ENCODE measurements at places on chromosomes 5 and 9.

DNA sequence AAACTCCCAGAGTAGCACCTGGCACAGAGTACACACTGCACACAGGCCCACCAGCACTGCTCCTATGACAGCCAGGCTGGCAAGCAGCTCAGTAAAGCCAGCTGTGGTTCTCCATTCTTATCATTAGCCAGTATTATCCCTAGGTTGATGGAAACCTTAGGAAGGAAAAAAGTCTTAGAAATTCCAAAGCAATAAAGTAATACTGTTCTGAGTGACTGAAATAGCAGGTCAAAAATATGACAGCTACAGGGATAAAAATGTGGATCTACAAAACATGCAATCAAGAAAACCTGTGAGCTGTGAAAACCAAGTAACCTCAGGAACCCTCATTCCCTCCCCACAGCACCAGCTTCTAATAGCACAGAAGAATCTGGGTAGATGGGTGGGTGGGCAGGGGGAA lies 403.5 kb downstream of the SPOCK1 start:
- no peak for DNase-seq

- no peak for DNase-seq
Observed at GRCh38 chr5:96031811-96032261, 70.2 kb upstream of the ELL2 start.

DNA sequence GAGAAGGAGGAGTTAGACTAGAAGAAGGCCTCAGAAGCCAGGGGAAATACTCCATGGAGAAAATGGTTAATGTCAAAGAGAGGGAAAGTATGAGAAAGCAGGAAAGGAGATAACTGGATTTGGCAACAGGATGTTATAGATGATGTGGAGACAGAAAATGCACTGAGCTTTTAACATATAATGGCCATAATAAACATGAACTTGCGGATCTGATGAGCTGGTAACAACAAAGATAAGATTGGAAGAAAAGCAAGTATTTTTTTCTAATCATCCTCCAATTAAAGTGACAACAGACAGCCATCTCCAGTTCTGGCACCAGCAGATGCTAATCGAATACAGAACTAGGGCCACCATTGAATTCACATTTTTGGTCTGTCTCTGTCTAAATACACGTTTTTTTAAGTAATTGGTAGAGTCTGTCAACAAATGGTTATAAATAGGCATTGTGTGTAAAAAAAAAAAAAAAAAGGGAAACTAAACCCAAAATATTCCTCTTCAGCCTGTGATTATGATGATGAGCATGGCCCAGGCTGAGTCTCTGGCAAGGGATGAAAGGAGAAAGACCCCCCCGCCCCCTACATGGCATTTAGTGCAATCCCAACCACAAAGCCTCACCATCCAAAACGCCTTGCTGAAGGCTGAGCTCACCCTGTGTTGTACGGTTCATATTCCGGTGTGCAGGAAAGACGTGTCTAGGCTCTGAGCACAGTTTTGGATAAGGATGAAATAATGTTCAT lies 149.5 kb upstream of the LHFPL2 start:
- DNase-seq, result no peak

- DNase-seq, result no peak
Observed at GRCh38 chr5:154824070-154824469, 26.3 kb downstream of the FAXDC2 start.

DNA sequence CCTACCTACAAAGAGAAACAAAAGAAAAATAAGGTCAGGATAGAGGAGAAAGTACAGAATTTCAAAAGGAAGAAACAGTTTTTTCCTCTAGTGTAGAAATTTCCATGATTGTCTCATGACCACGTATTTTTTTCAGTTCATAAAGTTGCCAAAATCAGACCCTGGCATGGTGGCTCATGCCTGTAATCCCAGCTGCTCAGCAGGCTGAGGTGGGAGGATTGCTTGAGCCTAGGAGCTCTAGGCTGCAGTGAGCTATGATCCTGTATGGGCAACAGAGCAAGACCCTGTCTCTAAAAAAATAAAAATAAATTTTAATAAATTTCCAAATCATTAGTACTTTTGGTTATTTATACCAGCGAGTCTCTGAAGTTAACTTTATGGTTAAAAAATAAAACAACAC lies 37.8 kb downstream of the CWC27 start:
- DNase-seq, result no peak

DNA sequence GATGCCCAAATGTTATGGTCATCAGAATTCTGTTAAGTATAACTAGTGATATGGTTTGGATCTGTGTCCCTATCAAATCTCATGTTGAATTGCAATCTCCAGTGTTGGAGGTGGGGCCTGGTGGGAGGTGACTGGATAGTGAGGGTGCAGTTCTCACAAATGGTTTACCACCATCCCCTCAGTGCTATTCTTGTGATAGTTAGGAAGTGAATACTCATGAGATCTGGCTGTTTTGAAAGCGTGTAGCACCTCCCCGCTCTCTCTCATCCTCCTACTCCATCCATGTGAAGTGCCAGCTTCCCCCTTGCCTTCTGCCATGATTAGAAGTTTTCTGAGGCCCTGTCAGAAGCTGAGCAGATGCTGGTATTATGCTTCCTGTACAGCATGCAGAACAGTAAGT lies 359.5 kb downstream of the TMEM167A start:
- DNase-seq, result no peak

DNA sequence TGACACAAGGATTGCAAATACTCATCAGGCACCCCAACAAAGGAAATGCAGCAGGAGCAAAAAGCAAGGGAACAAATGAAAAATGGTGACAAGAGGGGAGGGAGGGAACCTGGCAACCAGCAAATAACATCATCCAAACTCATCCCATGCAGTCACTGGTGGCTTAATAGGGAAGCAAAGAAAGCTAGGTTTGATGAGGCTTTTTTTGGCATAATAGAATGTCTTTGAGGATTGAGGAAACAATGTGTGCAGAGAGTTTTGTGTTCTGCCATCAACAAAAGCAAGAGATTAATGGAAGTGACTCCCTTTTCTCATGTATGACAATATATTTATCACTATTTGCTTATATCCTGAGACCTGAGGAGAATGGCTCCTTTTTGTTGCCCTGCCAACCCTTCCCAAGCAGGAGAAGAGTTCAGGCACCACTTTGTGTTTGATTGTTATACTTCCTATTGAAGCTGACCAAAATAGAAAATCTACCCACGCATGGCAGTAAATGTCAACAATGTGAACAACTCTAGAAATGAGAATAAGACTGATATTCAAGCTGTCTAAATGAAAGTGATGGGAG lies 375.7 kb downstream of the CAAP1 start:
- DNase-seq, result no peak

- no peak for DNase-seq
Observed at GRCh38 chr9:113898596-113898995, 22.5 kb downstream of the ZNF618 start.

- DNase-seq, result no peak
Observed at GRCh38 chr9:126582427-126582826, 31.3 kb upstream of the LMX1B start.

GRCh38 chr9:116842658-116843057 lies 155.6 kb downstream of the TRIM32 start:
- peak; percentile 71 for DNase-seq

- no peak for DNase-seq
Observed at GRCh38 chr5:141880961-141881801, 3.0 kb upstream of the PCDH1 start.

- DNase-seq, result no peak
Observed at GRCh38 chr5:45385321-45386058, 310.7 kb downstream of the HCN1 start.

DNA sequence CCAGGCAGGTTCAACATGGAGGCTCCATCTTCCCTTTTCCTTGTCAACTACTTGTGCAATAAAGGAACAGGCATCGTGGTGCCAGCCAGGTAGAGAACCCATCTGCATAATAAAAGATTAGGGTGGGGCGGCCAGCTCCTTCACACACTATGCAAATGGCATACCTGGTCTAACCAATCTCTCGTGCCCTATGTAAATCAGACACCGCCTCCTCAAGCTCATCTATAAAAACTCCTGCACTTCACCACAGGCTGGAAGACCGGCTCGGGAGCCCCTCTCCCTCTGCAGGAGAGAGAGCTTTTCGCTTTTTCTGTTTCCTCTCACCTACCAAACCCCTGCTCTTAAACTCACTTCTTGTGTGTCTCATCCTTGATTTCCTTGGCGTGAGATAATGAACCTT lies 244.3 kb upstream of the PUM3 start:
- peak; percentile 4 for DNase-seq

DNA sequence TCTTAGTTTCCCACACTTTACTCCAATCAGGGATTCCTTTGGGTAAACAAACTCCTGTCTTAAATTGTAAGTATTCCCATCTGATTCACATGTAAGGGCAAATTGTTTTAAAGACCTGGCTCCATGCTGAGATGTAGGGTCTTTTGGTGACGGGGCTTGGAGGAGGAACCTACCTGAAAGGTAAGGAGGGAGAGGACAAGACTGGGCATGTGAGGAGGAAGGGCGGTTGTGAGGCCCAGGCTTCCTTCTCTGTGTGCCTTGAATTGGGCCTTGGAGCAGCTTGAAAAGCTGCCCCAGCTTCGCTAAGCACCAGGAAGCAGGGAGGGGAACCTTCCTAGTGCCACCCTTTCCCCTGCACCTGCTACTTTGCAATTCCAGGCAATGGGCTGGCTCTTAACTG lies 86.8 kb downstream of the C9orf152 start:
- no peak for DNase-seq

- no peak for DNase-seq
Observed at GRCh38 chr9:127053960-127054359, 68.5 kb downstream of the ANGPTL2 start.

DNA sequence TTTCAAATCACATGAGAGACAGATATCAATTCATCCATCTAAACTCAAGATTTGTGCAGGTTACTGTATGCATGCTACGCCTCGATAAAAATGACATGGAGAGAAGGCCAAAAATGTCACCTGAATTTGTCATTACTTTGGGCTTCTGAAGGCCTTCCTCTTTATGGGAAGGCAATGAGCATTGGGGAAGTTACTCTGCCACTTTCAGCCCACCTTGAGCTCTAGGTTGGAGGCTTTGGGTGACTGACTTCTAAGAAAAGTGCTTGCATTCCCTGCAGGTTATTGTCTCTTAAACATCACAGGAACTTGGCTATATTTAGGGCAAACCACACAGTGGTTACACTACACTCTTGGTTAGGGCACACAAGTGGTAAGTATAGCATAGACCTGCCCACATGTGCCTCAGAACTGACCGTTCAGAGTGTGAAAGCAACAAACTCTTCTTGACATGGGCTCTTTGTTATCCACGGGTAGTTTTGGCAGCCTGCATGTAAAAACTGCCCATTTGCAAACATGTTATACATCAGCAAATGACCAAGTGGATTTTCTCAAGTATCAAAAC lies 169.5 kb downstream of the ZNF608 start:
- no peak for DNase-seq
